ENCODE measurements at places on chromosomes 7 and 10.

- peak; percentile 47 for DNase-seq
Observed at GRCh38 chr7:120272261-120272660, 714 bp upstream of the KCND2 start.

DNA sequence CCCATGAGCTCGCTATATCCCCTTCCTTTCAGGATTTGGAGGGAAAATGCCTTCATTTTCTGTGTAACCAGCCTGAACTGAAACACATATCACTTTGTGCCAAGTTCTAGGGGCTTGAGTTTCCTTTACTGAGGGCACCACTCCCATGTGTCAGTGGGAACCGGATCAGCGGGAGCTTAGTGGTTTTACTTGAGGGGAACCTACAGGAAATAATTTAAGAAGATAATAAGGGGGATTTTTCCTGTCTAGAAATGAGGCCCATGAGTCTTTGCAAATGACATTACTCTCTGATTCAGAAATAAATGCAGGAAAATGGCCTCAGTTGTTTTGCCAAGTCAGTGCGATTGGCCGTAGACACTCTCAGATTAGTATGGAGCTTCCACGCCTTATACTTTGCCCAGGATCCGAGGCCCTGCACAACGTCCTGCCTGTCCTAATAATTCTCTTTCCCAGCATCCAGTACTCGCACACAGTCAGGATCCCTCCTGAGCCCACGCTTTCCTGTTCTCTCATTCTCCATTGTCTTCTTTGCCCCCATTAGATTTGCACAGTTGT is 86.4 kb upstream of the LYZL1 start:
- DNase-seq = no peak

DNA sequence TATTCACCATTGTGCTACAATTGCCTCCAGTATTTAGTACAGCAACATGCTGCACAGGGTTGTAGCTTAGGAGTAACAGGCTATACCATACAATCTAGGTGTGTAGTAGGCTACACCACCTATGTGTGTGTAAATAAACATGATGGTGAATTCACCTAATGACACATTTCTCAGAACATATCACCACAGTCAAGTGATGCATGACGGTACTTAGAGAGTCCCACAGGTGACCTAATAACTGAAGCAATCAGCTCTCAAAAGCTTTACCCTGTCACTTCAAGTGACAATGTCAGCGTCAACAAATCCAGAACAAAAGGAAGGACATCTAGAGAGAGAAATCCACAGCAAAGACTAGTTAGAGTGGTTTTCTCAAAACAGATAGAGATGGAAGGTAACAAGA is 38.8 kb downstream of the CCNJ start:
- DNase-seq = peak; percentile 29

GRCh38 chr10:12834116-12834665 is 167.3 kb downstream of the CCDC3 start:
- DNase-seq = no peak

GRCh38 chr10:110252151-110252550 is 44.7 kb downstream of the MXI1 start:
- DNase-seq = no peak

DNA sequence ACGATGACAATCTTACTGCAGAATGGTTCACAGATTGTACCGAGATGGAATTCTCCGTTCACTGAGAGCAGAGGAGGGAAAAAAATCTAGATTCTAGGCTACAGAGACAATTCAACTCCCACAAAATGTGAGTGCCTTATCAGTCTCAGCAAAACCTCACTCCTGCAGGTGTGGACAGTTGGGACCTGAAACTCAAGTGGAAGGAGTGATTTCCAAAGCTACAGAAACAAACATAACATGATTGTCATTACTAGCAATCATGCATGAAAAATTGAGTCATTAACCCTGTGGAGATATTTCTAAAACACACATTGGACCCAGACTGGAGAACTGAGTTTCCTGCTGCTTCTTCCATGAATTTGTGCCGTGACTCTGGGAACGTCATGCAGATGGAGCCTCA is 70.3 kb downstream of the CALML3 start:
- no peak for DNase-seq

DNA sequence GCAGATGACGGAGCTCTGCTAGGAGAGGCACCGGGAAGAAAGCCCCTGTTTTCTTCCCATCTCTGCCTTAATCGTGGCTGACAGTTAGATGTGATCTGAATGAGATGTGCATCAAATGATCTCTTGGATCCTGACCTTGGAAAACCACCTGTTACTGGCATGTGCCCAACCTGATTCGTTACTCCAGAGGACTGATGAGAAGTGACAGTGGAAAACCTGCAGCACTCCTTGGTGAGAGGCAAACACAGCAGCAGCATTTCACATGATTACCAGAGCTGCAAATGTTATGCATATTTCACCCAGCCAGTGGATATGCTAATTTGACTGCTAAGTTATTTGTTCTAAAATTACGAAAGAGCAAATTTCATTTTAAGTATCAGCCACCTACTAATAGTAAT is 95.3 kb downstream of the PTPRN2 start:
- DNase-seq = no peak

DNA sequence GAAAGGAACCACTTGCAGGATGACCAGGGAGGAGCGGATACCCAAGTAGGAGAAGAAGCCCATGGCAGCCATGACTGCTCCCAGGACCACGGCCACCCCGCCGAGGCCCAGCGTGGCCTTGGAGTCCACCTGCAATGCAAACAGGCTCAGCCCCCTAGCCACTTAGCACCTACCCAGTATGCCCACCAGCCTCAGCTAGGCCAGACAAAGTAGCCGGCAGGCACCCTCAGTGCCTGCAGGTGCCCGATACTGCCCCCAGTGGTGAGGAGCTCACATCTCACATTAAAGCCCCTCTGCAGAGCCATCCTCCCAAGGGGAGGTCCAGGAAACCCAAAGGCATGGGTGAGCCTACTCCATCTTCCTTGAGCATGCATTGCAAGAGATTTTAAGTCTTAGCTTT is 6.6 kb downstream of the NPC1L1 start:
- peak; percentile 74 for DNase-seq

GRCh38 chr7:130301501-130302020 is 8.6 kb downstream of the CPA4 start:
- DNase-seq = no peak

DNA sequence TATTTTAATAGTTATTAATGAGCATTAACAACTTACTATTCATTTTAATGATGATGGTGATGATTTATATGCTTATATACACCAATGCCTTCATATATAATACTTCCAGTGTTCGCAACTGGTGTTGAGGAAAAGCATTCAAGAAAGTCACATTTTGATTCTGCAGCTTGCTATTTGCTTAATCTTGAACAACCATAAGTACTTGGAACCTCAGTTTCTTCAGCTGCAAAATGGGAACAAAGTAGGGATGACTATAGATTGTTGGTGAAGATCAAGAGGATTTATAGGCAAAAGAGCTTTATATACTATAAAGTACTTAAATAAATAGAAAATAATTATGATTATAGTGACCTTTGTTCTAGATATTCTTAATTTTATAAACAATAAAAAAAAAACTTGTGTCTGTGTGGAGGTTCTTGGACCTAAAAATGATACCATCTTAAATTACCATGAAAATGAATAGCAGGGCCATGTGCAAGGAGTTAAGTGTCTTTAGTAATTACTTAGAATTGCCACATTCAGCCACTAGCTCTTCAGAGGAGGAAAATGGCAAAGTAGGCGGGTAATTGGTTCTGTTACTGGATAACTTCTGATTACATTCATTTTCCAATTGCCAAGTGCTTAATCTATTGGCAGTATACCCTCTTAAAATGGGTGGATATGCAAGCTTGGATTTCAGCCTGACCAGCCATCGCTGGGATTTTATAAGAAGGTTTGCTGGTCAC is 4.5 kb downstream of the ARID5B start:
- no peak for DNase-seq

- DNase-seq = no peak
Observed at GRCh38 chr10:11246752-11247467, 229.2 kb downstream of the CELF2 start.

DNA sequence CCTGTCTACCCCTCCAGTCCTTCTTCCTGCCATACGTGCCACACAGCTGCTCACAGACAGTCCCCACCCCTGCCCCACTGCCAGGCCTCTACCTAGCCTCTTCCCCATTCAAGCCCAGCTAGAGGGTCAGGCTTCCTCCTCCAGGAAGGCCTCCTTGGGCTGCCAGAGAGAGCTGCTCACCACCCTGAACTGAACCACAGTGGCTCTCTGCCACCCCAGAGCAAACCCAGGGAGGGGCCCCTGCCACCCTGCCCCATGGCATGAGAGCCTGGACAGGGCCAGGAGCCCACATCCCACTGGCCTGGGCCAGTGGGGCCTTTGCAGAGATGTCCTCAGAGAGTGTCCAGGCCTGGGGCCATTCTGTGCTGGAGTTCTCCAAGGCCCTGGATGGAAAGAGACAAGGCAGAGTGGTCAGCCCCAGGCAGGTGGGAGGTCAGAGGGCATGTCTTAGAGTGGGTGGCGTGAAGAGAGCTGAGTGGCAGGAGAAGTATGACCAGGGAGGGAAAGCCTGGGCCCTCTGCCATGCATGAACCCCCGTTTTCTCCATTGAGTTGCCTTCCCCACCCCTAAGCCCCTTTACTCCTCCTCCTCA is 40.4 kb downstream of the TMEM270 start:
- DNase-seq = no peak

DNA sequence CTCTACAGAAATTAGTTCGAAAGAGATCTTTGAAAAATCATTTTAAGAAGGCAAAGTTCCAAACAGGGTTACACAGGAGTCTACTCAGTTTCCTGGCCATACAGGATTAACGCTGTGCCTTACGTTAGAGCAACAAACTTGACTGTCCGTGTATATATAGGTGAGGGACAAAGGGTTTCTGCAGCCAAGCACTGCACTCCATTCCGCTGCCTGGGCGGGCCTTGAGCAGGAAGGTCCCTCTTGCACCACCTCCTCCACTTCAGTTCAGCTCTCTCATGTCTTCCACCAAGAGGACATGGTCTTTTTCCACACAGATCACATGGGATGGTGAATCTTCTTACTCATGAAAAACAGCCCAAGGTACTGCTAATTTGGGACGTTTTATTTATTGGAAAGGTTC is 43.2 kb downstream of the MCMBP start:
- no peak for DNase-seq

DNA sequence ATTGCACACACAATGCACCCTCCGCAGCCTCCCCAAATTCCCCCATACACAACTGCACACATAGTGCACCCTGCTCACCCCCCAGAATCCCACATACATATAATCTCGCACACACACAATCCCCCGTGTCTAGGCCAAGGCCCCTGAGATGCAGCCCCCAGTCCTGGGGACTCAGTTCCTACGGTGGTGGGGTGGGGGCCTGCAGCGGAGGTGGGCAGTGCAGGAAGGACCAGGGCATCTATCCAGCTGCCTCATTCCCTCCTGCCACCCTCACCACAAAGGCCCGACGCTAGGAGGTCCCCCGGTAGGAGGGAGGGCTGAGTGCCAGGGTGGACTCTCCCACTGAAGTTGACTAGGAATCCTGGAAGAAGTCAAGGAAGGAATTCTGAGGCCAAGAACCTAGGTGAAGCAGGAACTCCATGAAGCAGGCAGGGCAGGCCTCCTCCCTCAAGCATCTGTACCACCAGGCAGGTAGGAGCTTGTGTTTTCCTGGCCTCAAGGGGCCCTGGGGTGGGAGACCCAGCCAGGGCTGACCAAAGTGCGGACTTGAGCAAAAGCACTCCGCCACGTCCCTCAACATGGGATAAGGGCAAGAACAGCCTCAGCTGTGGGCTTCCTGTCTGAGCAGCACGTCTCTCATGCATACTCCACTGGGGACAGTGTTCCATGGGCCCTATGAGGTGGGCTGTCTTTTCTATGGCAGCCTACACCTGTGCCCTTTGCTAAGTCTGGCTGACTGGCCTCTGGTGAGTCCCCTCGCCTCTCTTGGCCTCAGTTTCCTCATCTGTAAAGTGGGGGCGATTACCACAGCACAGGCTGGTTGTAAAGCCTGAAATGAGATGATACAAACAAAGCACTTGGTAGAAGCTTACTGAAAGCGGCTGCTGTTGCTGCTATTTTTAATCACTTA is 145.7 kb downstream of the MAPK8 start:
- no peak for DNase-seq

GRCh38 chr10:74994854-74995253 is 116.6 kb upstream of the SAMD8 start:
- DNase-seq = no peak

- DNase-seq = no peak
Observed at GRCh38 chr7:100190048-100190711, 12.5 kb downstream of the STAG3 start.

GRCh38 chr7:108132551-108133265 is 2.5 kb upstream of the LAMB4 start:
- no peak for DNase-seq

- DNase-seq = no peak
Observed at GRCh38 chr10:35079265-35079664, 10.9 kb downstream of the CUL2 start.

DNA sequence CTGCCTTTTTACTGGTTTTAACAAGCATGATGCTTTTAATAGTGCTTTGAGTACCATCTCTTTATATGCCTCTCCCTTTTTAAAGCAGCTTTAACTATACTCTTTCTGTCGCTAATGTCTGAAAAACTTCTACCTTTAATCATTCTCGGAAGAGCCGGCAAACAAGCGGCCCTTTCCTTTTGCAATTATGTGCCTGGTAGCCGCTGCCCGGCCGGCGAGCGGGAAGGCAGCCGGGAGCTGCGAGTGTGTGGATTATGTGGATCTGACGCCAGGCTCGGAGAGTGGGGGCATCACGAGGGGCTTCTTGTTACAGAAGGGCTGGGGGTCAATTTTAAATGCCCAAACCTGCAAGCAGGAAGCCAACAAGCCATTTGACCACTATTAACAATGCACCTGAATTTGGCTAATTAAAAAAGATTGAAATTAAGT is 120.9 kb downstream of the BUB3 start:
- no peak for DNase-seq

GRCh38 chr7:110544194-110544593 is 546.7 kb upstream of the LRRN3 start:
- DNase-seq = no peak

GRCh38 chr10:124993736-124994451 is 52.0 kb downstream of the ZRANB1 start:
- no peak for DNase-seq

- no peak for DNase-seq
Observed at GRCh38 chr10:96133135-96133534, 3.0 kb downstream of the ZNF518A start.

- no peak for DNase-seq
Observed at GRCh38 chr10:131332821-131333220, 21.3 kb upstream of the TCERG1L start.

- no peak for DNase-seq
Observed at GRCh38 chr7:130356121-130356875, 11.7 kb downstream of the CPA5 start.

DNA sequence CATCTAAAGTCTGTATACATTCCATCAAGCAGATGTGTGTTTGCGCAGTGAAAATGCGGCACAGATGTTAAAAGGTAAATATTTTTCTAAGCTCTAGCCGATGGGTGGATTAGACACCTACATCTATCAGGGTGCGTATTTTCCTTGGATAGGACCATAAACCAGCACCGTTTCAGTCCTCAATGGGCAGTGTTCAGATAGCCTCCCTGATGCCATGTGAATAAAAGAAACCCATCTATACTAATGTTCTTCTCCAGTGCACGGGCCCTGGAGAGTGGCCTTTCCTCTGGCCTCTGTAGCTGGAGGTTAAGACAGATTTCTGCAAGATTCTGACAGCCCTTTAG is 103.5 kb downstream of the PARP12 start:
- DNase-seq = no peak

All from NCI-H510A (cell line).